Adipocyte (in vitro differentiated cells): ENCODE measurements at places on chromosomes 11 and 22.

GRCh38 chr22:27397036-27397953 lies 404.3 kb downstream of the MN1 start:
- DNase-seq: peak; percentile 19

DNA sequence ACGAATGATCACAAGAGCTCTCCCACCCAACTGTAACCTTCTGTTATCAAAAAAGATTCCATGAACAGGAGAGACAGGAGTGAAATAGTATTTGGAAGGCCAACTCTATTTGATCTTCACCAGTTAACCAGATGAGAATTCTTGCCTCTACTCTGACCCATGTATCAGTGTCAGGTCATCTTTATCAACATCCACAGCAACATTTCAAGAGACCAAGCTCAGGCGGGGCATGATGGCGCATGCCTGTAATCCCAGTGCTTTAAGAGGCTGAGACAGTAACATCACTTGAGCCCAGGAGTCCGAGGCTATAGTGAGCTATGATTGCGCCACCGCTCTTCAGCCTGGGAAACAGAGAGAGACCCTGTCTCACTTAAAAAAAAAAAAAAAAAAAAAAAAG lies 62.3 kb downstream of the GAB2 start:
- no peak for DNase-seq

DNA sequence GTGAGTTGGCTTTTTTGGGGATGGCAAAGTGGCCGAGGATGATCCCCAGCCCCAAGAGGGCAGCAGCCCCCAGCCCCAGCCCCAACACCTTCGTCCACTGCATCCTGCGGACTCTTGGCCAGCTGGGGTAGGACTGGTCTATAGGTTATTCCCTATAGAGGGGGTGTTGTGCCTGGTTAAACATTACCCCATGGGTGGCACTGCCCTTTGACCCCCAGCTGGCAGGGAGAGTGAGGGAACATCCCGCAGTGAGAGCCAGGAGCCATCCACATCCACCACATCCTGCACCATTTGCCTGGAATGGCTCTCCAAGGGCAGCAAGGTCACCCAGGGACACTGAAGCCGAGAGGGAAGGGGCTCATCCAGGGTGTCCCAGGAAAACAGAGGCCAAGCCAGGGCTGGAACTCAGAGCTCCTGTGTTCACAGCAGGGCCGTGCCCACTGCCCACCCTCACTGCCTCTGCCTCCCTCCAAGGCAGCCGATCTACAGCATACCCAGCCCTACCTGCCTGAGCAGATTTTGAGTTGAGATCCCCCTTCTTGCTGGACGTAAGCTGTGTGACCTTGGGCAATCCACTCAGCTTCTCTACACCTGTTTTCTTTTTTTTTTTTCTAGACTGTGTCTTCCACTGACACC lies at the start of gene NAALADL1:
TSS of gene NAALADL1 (minus strand) at position 135 of the 636 bp plus-strand sequence. CDS start at position 103, 32 bp downstream.
- no peak for DNase-seq

GRCh38 chr11:62151737-62152102 lies 27.9 kb downstream of the INCENP start:
- DNase-seq: no peak

DNA sequence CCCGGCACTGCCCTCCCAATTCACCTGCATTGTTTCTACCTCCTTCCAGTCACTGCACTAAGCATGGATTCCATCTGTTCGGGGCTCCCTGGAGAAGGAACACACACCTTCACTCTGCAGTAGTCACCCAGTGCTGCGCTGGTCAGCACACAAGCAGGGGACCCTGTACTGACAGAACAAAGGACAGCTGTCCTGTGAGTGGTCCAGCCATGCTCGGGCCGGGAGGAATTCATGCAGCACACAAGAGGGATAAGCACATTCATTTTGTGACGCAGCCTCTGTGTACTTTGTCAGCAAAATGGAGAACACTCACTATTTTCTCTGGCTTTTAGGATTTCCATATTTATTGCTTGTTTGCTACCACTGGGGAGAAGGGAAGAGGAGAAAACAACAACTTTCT lies 167.3 kb downstream of the NTM start:
- DNase-seq: no peak

DNA sequence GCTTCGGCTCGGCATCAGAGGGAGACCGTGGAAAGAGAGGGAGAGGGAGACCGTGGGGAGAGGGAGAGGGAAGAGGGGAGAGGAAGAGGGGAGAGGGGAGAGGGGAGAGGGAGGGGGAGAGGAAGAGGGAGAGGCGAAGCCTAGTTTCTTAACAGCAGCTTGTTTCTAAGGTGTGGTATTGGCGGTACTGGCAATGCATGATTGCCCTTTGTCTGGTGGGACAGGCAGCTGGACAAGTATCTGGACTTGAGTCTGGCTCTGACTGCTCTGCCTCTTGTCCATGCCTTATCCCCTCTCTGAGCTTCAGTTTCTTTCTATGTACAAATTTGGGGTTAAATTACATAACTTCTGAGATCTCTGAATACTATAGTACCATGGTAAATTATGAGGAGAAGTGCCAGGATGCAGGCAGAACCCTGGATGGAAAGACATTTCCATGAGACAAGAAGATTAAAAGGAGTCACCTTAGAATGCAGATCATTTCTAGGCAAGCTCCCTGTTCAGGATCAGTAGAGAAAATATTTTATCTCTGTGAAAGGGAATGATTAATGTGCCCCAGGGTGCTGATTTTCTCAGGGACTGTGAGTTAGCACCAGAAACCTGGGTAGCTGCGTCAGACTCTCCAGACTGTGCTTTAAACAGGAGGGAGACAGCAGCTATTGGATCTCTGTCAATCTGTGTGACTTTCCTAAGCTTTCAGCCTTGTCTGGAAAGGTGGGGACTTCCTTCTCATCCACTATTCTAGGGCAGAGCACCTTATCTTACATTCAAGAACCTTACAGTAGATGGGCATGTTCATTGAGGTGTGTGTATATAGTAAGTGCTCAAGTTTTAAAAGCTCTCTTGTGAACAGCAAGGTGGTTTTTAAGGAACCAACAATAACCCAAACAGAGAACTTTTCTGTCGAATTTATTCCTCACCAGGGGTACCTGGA lies 31.9 kb upstream of the CCDC90B start:
- DNase-seq: no peak

- DNase-seq: no peak
Observed at GRCh38 chr11:48101044-48101733, 115.4 kb upstream of the OR4B1 start.

GRCh38 chr11:110367571-110367970 lies 62.2 kb upstream of the FDX1 start:
- DNase-seq: peak; percentile 47

- no peak for DNase-seq
Observed at GRCh38 chr11:2466869-2467694, 22.3 kb downstream of the KCNQ1 start.

DNA sequence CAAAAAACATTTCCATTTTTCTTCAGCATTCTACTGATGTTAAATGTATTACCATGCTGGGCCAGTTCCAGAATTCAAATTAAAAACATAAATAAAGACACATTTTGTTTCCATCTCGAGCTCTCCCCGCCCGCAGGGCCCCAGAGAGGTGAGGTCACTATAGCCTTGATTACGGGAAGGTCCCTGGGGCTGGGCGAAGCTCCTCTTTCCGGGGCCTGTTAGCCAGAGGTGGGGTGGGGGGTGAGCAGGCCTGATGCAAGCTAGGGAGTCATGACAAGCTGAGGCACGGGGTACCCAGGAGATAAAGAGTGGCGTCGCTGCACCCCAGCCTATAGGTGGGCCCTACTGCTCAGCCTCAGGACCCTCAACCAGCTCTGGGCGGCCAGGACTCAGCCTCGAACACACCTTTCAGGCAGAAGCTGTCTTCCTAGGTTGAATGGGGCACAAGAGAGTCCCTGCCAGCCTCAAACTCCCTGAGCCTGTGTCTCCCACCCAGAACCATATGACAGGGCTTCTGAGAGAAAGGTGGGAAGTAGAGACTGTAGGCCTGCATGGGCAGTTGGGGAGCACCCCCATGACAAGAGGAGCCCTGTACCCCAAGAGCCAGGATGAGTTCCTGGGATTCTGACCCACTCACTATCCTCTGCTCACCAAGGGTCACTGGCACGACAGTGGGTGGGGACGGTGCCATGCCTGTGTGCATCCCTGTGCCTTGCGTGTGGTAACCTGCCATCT lies 34.8 kb downstream of the KCNQ1OT1 start:
- peak; percentile 20 for DNase-seq

- DNase-seq: no peak
Observed at GRCh38 chr11:44506375-44507016, 59.0 kb upstream of the CD82 start.

GRCh38 chr11:1060410-1060809 lies 14.3 kb upstream of the MUC2 start:
- no peak for DNase-seq

GRCh38 chr11:35285471-35285870 lies 133.9 kb downstream of the SLC1A2 start:
- DNase-seq: no peak

- no peak for DNase-seq
Observed at GRCh38 chr22:33034753-33035152, 23.4 kb downstream of the SYN3 start.

DNA sequence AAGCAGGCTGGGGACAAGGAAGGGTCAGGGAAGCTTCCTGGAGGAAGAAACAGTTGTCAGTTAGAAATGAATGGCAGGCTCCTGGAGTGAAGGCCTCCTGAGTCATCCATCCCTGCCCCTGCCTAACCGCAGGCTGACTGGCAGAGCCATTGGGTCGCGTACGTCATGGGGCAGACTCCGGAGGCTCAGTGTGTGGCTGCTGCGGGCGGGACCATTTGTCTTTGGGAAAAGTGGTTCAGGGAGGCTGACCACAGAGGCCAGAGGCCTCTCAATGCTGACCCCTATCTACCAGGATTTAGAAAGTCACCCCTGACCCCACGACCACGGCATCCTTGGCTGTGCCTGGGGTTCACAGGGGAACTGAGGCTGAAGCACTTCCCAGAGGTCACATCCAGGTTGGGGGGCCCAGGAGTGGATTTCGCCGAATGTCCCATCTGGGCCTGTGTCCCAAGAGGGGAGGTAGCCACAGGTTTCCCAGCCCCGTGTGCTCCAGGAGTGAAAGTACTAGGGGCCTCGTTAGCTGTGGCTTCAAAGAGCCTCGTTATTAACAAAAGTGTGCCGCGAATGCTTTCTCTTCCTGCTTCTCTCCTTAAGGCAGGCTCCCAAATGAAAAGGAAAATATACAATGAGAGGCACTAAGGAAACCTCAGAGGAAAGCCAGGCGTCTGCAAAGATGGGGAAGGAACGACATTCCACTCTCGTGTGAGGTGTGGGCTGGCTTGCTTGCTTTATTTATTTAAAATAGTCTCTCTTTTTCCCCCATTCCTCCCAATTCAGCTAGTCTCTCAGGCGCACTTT lies 58.9 kb downstream of the FLRT1 start:
- no peak for DNase-seq

GRCh38 chr22:48398181-48398905 lies 1429.3 kb downstream of the BRD1 start:
- no peak for DNase-seq

DNA sequence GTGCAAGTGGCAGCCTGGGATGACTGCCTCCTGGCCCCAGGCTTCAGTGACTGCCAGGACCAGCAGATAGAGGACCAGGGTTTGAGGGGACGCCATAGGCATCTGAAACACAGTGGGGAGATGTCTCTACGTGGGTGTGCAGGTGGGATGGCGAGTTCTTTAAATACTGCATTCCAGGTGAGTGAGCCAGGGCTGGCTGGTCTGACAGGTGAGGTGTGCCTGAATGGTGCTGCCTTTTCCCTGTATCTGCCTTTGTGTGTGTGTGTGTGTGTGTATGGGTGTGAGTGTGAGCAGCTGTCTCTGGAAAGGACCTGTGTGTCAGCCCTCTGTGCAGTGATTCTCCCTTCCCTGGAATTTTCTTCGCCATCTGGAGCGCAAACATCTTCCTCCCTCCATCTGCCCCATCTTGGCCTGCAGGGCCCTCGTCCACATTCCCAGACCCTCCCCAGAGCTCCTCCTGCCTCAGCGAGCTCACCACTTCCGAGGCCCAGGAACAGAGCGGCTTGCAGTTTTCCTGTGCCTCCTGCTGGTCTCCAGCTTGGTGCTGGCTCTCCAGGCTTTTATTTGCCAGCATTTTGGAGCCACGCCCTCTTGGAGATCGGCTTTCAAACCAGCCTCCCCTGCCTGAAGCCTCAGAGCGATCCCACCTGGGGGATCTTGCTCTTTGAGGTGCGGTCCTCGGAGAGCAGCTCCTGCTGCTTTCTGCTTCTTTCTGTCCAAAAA lies at the start of gene GPHA2:
TSS of gene GPHA2 (minus strand) at position 535 of the 723 bp plus-strand sequence. CDS start at position 102, 433 bp downstream.
- peak; percentile 33 for DNase-seq

DNA sequence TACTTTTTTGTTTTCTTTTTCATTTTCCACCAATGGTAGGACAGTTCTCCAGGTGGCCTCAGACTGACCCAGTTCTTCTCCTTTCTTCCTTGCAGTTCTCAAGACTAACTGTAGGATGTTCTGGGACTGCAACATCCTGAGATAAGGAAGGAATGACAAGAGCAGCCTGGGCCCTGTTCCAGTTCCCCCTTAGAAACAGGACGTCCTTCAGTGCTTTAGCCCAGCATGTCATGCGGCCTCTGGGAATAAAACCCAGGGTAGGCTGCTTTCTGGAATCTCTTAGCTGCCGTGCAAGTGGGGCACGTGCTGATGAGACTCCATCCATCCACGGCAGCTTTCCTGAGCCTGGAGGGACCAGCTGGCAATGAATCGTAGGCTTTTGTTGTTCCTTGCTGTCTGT lies 24.0 kb upstream of the CADM1 start:
- DNase-seq: no peak

GRCh38 chr11:117525866-117526542 lies 198.3 kb downstream of the CEP164 start:
- DNase-seq: no peak

- no peak for DNase-seq
Observed at GRCh38 chr11:84214557-84214956, 928.4 kb upstream of the CCDC90B start.

DNA sequence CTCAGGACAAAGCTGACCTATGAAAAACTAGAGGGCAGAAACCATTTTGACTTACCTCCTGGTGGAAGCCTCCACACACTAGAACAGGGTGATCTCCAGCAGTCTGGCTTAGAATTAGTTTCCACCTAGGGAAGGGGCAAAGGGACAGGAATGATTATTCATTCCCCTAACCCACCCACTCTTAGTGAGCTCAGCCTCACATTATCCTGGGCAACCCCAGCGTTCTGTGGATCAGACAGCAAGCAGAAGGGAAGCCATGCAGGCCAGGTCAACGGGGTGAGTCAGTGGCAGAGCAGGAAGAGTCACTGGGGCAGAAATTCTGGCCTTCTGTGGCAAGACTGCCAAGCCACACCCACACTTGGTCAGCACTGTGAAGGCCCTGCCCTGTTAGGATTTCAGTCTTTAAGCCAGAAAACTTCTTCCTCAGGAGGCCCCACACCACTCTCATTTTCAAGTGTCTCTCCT lies 10.5 kb downstream of the NUMA1 start:
- peak; percentile 89 for DNase-seq

DNA sequence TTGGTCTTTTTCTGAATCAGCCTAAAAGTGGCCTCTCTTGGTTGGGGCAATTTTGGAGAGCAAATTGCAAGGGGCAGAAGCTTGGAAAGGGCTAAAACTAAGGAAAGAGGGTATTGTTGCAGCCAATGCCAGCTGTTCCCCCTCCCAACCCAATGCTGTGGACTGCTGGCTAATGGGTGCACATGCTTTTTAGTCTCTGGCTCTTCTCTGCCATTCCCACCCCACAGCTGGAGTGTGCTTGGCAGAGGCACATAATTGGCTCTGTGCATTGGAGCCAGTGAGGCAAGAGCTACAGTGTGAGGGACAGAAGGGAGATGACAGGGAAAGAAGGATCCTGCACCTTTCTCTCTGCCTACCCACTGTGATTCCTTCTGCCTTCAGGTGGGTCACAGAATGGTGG lies 140.0 kb downstream of the NECTIN1 start:
- DNase-seq: no peak
